ENCODE measurements at places on chromosomes 4 and X.

DNA sequence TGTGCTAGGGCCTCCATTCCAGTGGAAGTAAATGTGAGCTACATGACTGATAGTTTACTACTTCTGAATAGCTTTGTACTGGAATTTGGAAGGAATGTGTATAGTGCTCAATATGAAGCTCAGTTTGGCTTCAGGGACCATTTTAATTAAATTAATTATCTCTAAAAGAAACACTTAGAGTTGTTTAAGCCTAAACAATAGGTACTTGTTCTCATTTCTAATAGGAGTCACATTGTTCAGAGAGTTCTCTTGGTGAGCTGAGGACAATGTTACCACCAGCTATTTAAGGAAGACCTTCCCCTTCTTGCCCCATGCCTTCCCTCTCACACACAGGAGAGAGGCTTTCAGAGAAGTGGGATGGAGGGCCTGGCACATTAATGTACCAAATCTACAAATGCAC, 78.3 kb downstream of the CHIC2 start:
- no peak for DNase-seq

GRCh38 chr4:10006601-10007435, 14.5 kb downstream of the SLC2A9 start:
- peak; percentile 80 for DNase-seq

- no peak for DNase-seq
These were observed 2.7 kb downstream of the AFAP1 start for GRCh38 chr4:7937006-7937405.

- DNase-seq = no peak
These were observed 203.7 kb downstream of the BMPR1B start for GRCh38 chr4:94961420-94961819.

- peak; percentile 80 for DNase-seq
These were observed 16.7 kb downstream of the HMX1 start for GRCh38 chr4:8854931-8855330.
